Heart left ventricle (tissue), 16 donors: ENCODE measurements at places on chromosomes 4 and X. TPM values are rescaled to one million over a fixed set of nuclear protein-coding genes. Genes with fewer than 3 reads are reported as not detected.
A peak's percentile ranks its signal among the peaks of the same experiment; 100 is the strongest.

Gene PALLD
- 1,275 TPM for total RNA-seq

Gene BMPR1B
- 2.0 TPM for total RNA-seq

- no peak overlapping the region for H3K4me3 ChIP-seq
- H3K4me1 ChIP-seq = no peaks in the 10 kb centered on the region
- no peak overlapping the region for H3K27ac ChIP-seq
These were observed 83.1 kb upstream of the SPIN4 start for GRCh38 chrX:63434206-63434605.

Gene CPLX1
- 4.0 TPM for total RNA-seq

Gene SOX3
- not detected for total RNA-seq

DNA sequence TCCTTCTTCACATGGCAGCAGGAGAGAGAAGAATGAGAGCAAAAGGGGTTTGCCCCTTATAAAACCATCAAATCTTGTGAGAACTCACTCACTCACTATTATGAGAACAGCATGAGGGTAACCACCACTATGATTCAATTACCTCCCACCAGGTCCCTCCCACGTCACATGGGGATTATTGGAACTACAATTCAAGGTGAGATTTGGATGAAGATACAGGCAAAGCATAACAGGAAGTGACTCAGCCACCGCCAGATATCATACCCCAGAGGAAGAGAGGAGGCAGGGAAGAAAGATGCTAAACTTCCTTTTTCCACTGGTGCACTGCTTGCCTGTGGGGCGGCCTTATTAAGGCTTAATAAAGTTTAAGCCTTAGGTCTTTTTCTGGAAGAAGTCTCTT lies 766.1 kb downstream of the KCTD8 start:
- H3K4me3 ChIP-seq = no peak overlapping the region
- no peak for DNase-seq
- no peak overlapping the region for H3K27ac ChIP-seq
- H3K4me1 ChIP-seq = no peaks in the 10 kb centered on the region
- H3K27me3 ChIP-seq = no peaks in the 10 kb centered on the region

DNA sequence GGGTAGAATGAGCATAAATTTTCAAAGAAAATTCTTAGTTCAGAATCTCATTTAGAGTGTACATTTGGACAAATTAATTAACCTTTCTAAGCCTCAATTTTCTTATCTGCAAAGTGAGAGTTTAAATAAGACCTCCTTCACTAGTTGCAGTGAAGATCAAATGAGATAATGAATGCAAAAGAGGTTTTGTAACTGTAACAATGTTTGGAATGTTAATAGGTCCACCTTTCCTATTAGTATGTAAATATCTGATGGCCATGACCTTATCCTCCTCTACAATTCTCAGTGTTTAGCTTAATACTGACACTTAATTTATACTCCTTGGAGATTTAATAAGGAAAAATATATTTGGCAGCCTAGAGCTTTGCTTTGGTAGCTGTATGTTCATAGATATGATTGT lies 138.8 kb downstream of the GABRG1 start:
- DNase-seq = no peak
- H3K36me3 ChIP-seq = no peaks in the 10 kb centered on the region
- H3K4me3 ChIP-seq = no peak overlapping the region
- no peak overlapping the region for H3K27ac ChIP-seq

GRCh38 chrX:154827194-154828015 lies 7.1 kb downstream of the SMIM9 start:
- no peaks in the 10 kb centered on the region for H3K36me3 ChIP-seq
- no peaks in the 10 kb centered on the region for H3K27me3 ChIP-seq
- H3K4me3 ChIP-seq = no peak overlapping the region
- H3K27ac ChIP-seq = no peak overlapping the region
- no peaks in the 10 kb centered on the region for H3K4me1 ChIP-seq

DNA sequence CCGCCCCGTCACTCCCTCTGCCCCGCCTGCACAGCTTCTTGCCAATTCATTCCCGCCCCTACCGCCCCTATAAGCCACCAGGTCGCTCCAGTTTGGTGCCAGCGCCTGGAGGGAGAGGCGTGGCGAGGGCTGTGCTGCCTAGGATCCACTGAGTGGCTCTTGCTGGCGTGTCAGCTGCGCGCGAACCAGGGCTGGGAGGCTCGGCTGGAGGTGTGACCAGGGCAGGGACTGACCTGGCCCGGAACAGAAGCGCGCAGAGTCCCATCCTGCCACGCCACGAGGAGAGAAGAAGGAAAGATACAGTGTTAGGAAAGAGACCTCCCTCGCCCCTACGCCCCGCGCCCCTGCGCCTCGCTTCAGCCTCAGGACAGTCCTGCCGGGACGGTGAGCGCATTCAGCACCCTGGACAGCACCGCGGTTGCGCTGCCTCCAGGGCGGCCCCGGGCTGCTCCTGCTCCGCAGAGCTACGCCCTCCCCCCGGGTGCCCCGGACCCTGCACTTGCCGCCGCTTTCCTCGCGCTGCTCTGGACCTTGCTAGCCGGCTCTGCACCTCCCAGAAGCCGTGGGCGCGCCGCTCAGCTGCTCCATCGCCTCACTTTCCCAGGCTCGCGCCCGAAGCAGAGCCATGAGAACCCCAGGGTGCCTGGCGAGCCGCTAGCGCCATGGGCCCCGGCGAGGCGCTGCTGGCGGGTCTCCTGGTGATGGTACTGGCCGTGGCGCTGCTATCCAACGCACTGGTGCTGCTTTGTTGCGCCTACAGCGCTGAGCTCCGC lies at the start of gene GPR78:
Gene GPR78 (plus strand): TSS at position 72 of the 773 bp plus-strand sequence. CDS start 591 bp downstream, at position 663.
- DNase-seq = peak; percentile 62
- H3K4me1 ChIP-seq = no peaks in the 10 kb centered on the region
- H3K36me3 ChIP-seq = no peaks in the 10 kb centered on the region
- peaks cover 23% of the 10 kb centered on the region for H3K27me3 ChIP-seq

Gene KDM6A
- total RNA-seq = 27.8 TPM

- peak overlapping the region; percentile 67 for H3K4me3 ChIP-seq
- H3K27ac ChIP-seq = no peak overlapping the region
- no peaks in the 10 kb centered on the region for H3K4me1 ChIP-seq
- no peaks in the 10 kb centered on the region for H3K27me3 ChIP-seq
These were observed 720 bp upstream of the STK26 start for GRCh38 chrX:132022198-132022966.

GRCh38 chr4:46441136-46441859 lies 51.4 kb upstream of the GABRA2 start:
- no peaks in the 10 kb centered on the region for H3K27me3 ChIP-seq
- H3K4me3 ChIP-seq = no peak overlapping the region
- no peaks in the 10 kb centered on the region for H3K36me3 ChIP-seq
- H3K27ac ChIP-seq = no peak overlapping the region

Gene ZCCHC18
- 0.95 TPM for total RNA-seq

DNA sequence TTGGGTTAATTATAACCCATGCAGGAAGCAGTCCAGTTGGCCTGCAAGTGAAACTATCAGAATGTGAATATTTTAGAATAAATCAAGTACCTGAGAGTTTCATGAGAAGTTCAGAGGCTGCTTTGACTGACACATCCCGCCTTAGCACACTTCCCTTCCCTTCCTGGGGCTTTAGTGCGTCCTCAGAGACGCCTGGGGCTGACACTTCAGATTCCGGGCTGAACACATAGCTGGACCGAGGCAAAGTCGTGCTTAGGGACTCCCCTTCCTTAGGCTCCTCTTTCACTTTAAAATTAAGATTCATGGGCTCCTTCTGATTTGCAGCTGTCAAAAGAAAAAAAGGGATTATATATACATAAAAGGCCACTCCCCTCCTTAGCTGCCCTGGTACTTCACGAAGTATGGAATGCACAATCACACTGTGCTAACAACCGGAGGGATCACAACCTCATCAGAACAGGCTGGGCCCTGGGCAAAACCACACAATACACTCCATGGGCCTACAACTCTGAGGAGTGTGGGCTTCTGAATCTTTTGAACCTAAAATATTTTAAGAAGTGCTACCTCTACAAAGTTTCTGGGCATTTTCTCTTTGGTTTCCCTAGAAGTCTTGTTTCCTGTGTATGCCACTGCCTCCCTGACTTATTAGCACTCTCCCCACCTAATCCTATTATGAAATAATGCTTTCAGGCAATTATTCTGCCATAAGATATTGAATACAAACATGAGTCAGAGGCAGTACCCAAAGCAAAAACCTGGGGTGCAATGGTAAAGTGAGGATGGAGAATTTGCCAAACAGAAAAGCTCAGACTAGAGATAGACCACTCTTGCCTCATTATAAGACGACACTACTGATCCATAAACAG lies 68.2 kb downstream of the ZNF827 start:
- no peaks in the 10 kb centered on the region for H3K36me3 ChIP-seq
- H3K27me3 ChIP-seq = no peaks in the 10 kb centered on the region
- peaks cover 14% of the 10 kb centered on the region for H3K4me1 ChIP-seq
- H3K4me3 ChIP-seq = no peak overlapping the region
- DNase-seq = no peak
